Osteoblast (primary cell): ENCODE measurements at places on chromosomes 3 and 15. TPM values are rescaled to one million over a fixed set of nuclear protein-coding genes. Genes with fewer than 3 reads are reported as not detected.

SNX22 gene
- under 0.01 and 0.29 TPM in 2 replicates for total RNA-seq

ESYT3 gene
- 0.59 and 0.72 TPM in 2 replicates for total RNA-seq

PAQR9 gene
- total RNA-seq, result not detected in 2 replicates

CELSR3 gene
- total RNA-seq, result 1.2 and 1.4 TPM in 2 replicates

GPR160 gene
- total RNA-seq, result 0.29 TPM in 1 of 2 replicates, not detected in the other

NEK10 gene
- total RNA-seq, result 58.6 and 69.8 TPM in 2 replicates

DNA sequence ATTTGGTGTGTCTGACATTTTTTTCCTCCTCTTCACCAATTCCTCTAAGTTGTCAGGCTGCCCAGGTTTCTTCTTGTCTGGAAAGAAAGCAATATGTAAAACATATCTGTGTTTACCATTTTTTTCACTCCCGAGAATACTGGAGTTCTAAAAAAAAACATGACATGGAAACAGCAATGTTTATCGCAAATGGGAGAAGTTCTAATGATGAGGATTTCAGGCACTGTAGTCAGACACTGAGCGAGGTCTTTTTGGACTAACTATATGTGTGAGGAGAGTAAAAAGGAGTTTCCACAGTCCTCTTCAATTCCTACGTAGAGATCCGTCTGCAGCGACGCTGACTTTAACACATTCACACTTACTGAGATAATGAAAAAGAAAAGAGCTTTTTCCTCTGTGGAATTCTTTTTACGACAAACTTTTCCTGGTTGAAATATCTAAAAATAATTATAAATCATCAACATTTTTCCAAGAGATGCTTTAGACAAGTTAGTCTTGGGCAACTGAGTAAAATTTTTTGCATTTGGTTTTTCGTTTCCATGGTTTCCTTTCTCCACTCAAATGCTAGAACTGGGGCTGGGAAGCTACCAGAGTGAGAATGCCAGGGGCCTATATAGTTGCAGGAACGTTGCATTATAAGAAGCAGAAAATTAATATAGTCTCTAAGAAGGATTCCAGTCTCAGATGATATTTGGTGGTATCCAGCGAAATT lies 8.4 kb upstream of the SETMAR start:
- DNase-seq, result no peak

DNA sequence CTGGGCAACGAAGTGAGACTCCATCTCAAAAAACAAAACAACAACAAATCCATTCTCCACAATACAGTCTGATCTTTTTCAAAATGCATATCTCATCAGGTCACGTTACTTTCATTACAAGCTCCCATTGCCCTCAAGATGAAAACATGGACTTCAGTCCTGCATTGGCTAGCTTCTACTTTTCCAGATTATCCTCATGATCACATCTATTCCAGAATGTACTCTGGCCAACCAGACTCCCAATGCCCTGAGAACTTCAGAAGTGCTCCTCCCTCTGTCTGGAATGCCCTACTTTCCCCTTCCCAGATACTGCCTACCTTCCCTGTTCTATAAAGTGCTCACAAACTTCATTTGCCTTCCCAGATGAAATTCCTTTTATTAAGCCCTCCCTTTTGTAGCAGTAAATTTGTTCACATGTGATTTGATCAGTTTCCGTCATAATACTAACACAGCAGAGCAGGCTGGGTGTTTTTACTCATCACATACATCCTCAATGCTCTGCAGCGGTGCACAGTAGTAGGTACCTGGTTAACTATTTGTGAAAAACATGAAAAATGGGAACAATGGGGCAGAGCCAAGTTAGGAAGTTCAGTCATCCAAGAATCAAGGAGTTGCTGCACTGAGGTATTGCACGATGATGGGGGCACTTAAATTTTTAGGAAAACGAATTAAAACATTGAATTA lies 5.3 kb downstream of the RPL22L1 start:
- peak; percentile 22 for DNase-seq

- no peak for DNase-seq
Observed at GRCh38 chr3:138943724-138944653, 2.9 kb downstream of the FOXL2 start.

GRCh38 chr15:51366920-51367319 lies 25.5 kb downstream of the GLDN start:
- DNase-seq, result no peak

DNA sequence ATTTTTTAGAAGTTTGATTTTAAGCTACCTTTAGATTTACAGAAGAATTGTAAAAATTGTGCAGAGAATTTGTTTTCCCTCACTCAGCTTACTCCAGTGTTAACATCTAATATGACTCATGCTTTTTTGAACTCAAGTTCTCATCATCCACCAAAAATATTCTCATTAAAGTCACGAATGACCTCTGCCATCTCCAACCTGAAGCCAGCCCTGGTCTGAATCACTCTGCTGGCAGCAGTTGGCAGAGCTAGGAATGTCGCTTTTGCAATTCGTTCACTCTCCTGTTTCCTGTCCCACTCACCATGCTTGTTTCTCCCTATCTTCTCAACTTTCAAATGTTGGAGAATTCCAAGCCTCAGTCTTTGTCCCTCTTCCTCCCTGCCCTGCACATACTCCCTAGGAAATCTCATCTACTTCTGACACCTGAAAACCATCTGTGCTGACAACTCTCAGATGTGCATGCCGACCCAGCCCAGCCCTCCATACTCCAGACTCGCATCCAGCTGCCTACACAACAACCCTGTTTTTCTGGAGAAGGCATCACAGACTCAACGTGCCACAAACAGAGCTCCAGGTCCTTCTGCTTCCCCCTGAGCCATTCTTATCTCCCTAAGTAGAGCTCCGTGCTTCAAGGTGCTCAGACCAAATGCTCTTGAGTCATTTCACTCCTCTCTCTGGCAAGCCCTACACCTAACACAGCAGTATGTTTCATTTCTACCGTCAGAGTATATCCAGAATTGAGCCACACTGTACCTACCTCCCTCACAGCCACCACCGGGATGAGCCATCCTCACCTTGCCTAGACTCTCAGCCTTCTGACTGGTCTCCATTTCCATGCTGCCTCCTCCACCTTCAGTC lies 24.9 kb downstream of the PRR23E start:
- peak; percentile 91 for DNase-seq

- no peak for DNase-seq
Observed at GRCh38 chr3:127124120-127124519, 68.8 kb upstream of the PRR23E start.

GRCh38 chr3:158095814-158096704 lies 10.2 kb downstream of the SHOX2 start:
- DNase-seq, result no peak

- no peak for DNase-seq
Observed at GRCh38 chr15:77183066-77183465, 112.2 kb upstream of the TSPAN3 start.

GRCh38 chr3:107861422-107861821 lies 229.4 kb downstream of the CD47 start:
- no peak for DNase-seq

- DNase-seq, result no peak
Observed at GRCh38 chr3:89032346-89033013, 74.9 kb upstream of the EPHA3 start.

GRCh38 chr3:71906976-71907375 lies 122.0 kb upstream of the PROK2 start:
- no peak for DNase-seq
